Ascending aorta (tissue), 2 donors: ENCODE measurements at places on chromosomes 16 and 17.
A peak's percentile ranks its signal among the peaks of the same experiment; 100 is the strongest.

DNA sequence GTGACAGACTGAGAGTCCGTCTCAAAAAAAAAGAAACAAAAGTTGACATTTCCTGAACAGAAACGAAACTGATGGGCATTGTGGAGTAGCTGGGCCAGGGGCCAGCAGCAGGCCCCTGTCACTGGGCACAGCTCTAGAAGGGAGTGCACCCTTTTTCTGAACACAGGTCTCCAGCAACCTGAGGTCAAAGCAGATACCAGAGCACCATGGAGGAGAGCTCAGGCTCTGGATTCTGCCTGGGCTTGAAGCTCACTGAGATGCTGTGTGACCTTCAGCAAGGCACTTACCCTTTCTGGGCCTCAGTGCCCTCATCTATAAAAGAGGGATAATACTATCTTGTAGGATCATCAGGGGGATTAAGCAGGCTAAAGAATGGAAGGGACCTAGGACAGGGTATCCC is 5.0 kb downstream of the SBK1 start:
- DNase-seq, result no peak

- DNase-seq, result no peak
Observed at GRCh38 chr17:64503821-64504768, 2.0 kb downstream of the DDX5 start.

DNA sequence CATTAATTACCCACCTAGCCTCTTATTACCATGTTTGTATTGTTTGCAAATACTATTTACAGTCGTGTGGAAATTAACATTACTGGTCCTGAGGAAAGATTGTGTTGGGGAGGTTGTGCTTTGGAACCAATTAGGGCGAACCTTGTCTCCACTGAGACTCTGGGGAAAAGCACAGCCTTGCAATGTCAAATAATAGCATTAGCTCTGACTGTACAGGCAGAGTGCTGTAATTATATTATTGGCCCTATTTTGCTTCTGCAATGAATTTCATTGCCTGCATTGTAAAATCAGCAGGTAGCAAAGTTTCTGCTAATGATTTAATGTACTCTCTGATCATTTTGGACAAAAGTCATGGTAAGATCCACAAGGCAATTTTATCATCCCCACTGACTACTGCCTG is 97.0 kb downstream of the WWOX start:
- no peak for DNase-seq

GRCh38 chr17:29585080-29585751 is 4.2 kb downstream of the GIT1 start:
- DNase-seq, result no peak

- no peak for DNase-seq
Observed at GRCh38 chr17:31388770-31389656, 2.5 kb upstream of the RAB11FIP4 start.

GRCh38 chr17:13582776-13583547 is 18.8 kb downstream of the HS3ST3A1 start:
- no peak for DNase-seq

DNA sequence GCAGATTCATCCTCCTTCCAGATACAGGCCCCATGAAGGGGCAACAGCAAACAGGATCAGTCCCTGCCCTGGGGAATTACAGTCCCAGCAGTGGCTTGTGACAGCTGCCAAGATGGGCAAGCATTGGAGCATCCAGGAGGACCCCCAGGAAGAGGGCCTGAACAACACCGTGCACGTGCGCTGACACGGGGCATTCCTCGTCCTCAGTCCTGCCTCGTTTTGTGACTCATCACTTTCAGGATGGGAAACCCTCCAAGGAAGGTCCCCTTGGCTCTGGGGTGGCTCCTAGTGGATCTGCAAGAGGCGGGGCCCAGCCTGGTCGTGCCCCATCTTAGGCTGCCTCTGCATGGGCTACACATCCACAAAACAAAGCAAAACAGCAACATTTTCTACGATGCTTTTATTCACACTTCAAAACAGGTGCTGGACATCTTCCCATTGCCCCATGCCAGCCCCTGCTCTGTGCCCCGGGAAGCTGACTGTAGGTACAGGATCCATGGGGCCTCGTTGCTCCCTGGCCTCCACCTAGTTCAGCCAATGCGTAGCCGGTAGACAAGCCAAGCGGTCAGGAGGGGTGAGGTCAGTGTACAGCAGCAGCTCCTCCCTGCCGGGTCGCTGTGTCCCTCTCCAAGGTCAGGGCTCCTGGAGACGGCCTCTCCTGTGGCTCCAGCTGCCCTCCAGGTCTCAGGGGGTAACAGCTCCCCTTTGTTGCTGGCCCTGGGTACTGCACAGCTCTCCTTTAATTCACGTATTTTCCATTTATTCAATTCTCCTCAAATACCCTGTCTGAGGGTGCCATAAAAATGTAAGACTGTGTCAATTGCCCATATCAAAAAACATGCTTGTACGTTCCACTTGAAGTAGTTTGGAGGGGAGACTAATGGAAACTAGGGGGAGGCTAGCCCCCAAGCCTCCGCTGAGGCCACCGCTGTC is 32.2 kb downstream of the ACTG1 start:
- no peak for DNase-seq

DNA sequence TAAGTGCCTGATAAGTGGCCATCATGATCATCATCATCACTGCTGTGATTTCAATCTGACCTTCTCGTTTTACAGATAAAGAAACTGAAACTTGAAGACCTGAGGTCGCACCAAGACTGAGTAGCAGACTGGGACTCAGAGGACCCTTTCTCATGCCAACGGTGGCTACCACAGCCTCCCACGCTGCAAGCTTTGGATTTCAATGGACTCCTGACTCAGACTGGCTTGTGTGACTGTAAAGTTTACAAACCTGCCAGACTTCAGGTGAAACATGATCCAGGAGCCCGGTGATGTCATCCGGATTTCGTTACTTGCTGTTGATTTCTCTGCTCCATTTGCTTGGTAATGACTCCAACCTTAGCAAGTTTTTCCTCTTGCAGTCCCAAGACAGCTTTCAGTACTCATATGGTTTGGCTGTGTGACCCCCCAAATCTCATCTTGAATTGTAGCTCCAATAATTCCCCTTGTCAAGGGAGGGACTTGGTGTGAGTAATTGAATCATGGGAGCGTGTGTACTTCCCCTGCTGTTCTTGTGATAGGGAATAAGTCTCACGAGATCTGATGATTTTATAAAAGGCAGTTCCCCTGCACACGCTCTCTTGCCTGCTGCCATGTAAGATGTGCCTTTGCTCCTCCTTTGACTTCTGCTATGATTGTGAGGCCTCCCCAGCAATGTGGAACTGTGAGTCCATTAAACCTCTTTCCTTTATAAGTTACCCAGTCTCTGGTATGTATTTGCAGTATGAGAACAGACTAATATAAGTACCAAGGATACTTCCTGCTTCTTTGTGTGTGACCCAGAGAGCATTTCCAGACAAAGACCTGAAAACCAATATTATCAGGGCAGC is 26.7 kb upstream of the IRX6 start:
- no peak for DNase-seq

DNA sequence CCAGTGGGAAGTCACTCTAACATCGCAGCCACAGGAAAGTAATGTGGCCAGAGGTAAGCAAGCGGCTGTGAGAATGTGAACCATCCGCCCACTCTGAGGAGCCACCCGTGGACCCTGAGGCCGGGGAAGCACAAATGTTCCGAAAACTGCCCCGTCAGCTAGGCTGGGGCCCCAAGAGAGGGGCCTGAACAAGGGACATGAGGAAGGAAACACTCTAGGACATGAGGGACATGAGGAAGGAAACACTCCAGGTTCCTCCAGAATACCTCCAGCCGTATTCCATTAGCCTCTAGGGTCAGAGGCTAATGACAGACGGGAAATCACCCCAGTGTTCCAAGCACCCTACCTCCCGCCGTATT is 317 bp downstream of the TEFM start:
- DNase-seq, result no peak

DNA sequence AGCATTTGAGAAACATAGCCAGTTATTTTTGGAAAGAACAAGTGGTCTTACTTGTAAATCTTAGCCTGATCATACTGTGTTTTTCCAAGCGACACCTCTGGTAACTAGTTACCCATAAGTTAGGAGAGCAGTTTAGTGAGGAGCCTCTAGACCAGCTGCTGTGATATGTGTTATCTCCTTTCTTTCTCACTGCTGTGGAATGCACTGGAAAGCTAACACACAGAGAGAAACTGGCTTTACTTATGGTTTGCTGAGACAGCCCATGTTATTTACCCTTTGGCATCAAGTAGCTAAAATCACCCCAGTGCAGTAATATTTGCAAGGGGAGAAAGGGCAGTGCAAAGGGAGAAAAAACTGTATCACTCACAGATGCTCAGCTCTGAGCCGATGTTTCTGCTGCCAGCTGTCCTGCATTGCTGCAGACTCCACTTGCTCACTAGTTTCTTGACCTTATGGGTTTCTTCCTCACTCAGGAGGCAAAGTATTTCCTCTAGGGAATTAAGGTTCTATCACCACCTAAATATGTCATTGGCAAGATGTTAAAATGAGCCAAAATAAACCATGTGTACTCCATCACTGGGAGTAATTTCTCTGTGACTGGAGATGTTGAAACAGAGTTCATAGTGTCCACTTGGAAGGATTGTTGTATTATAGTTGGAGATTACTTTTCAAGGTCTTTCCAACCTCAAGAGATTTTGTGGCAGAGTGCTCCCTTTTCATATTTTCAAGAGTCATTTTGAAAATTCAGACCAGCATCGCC is 2.3 kb downstream of the RBFOX1 start:
- DNase-seq, result no peak

DNA sequence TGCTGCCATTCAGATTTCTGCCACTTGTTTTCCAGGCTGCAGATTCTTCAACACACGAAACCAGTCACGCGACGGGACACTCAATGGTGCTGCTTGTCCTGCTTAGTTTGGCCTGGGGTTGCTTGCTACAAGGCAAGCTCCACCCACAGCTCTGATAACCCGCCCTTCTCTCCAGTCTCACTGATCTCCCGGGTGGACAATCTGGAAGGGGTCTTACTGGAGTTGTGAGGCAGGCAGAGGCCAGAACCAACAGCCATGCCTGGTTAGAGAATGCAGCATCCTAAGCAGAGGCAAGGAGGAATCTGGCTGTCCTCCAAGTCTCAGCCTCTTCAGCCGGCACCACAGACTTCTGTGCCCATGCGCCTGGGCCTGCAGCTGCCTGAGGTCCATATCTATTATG is 119.1 kb downstream of the KCNJ12 start:
- no peak for DNase-seq

DNA sequence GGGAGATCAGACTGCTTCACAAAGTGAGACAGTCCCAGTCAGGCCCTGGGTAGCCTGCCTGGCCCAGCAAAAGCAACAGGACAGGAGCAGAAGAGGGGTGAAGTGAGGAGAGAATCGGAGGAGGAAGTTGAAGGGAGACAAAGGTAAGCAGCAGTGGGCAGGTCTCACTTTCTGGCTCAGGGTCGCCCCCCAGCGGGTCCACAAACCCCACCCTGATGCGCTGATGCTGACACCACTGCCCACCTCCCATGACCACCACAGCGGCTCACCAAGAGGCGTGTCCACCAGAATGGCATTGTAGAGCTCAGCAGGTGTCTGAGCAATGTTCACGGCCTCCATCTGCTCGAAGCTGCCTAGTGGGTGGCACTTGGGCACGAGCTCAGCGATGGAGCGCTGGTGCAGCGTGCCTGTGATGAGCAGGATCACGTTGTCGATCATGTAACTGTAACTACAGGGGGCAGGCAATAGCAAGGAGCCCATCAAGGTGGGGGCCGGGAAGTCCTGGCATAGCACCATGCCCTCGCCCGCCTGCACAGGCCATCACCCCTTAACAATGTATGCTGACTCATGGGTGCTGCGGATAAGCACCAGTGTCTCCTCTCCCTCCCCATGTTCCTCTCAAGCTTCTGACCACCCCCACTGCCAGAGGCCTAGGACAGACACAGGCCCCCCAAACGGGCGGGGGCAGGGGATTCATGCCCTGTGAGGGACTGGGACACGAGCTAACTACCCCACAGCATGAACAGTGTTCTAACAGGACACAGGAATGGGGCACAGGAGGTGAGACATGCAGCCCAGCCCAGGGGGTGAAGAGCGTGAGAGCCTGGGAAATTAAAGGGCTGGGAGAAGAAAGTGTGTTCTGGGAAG is 13.6 kb downstream of the HSD11B2 start:
- DNase-seq, result no peak

DNA sequence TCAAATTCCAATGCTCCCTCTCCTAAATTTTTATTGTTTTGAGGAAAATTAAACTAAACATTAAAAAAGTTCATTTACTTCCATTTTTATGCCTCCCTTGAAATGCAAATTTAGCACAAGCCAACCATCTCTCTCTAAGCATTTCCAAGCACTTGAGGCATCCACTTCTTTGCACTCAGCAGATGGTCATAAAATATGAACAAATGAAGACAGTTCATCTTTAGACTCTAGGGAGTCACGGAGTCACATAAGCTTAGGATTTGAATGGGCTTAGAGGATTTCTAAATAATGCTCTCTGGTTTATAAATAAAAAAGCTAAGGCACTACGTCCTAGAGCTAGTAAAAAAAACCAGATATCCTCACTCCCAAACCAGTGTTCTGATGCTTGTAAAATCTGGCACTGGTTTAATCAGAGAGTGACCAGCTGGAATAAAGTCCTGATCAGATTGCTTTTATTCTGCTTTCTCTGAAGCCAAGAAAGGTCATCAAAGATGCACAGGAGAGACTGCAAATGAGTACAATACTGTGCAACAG is 204.2 kb downstream of the CA10 start:
- DNase-seq, result no peak

DNA sequence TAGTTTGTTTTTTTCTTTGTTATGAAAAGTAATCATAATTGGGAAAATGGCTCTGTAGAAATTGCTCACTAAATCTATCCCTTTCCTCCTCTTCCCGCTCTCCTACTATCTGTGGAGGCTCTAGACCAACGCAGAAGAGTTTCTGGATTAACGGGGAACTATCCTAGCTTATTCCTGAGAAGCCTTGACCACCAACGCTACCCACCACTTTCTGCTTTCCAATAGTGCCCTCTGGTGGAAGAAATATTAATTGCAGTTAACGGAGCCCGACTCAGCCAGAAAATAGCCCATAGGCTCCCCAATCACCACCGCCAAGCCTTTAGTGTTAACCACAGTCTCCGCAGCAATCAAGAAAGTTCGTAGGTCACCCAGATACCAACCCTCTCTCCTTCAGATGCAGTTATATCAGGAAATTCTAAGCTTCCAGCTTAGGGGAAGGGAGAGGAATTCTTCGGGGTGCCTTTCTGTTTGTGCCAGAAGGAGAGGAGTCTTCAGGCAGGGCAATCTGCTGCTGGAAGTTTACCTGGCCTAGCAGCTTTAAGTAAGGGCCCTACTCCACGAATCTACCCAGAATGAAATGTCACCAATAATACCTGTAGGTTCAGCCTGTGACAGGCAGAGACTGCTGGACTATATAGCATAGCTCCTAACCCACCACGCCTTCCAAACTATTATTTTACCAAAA is 23.0 kb upstream of the NSRP1 start:
- DNase-seq, result peak; percentile 71

DNA sequence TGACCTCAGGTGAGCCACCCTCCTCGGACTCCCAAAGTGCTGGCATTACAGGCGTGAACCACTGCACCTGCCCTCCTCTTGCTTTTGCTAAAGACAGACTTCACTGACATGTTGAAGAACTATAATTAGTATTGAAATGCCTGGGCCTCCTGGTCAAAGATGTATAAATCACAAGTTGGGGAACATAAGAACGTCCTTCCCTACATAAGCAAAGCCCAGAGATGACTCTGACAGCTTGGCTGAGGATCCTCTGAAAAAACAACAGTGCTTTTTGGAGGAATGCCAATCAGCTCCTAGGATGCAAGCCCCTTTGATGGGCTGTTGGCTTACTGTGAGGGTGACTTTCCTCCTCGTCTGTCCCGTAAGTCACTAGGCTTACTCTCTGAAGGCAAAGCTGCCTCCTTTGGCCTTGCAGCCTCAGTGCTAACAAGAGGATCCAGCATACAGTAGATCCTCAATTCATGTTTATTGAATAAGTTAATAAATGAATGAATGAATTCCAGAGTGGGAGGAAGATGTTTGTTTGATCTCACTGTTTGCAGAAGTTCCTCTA is 6.3 kb downstream of the APOH start:
- no peak for DNase-seq
